GF-D8 (cell line): ENCODE measurements at places on chromosomes 7 and 10.

DNA sequence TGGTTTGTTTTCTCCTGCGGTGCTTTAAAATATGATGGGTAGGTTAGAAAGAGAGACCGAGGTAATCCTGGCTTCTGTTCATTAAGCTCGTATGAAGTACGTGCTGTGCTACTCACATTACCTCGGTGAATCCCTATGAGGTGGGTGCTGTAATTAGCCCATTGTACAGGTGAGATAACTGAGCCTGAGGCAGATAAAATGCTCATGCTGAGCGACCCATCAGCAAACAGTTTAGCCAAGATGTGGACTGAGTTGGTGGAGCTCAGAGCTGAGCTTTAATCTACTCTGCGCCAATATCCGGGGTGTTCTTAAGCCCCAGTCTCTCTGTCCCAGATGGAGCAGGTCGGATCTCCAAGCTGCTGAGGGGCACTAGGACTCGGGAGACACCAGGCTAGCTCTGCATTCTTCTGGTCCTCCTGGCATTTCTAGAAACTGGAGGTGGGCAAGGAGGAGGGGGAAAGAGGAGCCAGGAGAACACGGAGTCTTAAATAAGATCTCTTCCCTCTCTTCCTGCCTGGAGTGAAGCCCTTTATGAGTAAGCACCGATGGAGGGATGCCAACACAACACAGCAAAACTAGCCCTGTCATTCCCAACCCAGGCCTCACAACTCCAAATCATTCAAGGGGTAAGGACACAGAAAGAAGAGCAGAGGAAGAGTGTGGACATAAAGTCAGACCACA lies 458.5 kb downstream of the KCNMA1 start:
- DNase-seq, result no peak

GRCh38 chr10:70425096-70425495 lies 16.4 kb downstream of the NODAL start:
- no peak for DNase-seq

- DNase-seq, result no peak
These were observed 640 bp upstream of the ZNF425 start for GRCh38 chr7:149126662-149127266.

DNA sequence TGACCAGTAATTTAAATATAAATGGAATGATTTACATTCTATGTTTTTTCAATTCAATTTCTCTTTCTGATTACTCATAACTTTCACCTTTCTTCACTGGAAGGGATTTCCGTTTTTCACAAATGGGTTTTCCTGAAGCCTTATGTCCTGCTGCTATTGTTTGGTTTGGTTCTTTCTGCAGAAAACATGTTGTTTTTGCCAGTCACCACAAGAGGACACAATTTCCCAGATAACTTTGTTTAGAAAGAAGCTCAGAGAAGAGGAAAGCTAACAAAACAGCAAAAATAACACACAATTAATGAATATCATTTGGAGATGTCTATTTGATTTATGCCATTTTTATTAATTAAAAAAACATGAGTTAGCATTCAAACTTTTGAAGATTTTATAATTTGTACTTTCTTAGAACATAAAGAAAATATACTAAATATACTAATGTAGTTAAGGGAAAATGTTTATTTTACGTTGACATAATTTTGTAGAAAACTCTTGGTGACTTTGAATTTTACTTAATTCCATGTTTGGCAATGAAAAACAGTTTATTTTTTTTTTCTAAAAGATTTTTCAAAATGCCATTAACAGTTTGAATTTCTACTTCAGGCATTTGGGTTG lies 4.6 kb upstream of the TWIST1 start:
- DNase-seq, result no peak

DNA sequence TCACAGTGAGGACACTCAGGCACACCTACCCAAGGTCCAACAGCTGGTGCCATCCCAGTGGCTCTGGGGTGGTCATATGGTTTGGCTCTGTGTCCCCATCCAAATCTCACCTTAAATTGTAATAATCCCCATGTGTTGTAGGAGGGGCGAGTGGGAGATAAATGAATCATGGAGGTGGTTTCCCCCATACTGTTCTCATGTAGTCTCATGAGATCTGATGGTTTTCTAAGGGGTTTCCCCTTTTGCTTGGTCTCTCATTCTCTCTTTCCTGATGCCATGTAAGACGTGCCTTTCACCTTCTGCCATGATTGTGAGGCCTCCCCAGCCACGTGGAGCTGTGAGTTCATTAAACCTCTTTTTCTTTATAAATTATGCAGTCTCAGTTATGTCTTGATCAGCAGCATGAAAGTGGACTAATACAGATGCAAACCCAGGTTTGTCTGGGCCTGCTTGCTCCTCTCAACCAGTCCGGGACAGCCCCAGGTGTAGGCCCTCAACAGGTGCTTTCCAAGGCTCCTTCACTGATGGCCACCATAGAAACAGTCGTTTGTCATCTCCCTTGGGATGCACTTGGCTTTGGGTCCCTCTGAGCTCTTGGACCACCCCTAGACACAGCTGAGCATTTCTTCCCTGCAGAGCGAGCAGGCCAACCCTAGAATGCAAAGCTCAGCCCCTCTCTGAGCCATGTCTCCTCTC lies 101.3 kb upstream of the CTBP2 start:
- no peak for DNase-seq

DNA sequence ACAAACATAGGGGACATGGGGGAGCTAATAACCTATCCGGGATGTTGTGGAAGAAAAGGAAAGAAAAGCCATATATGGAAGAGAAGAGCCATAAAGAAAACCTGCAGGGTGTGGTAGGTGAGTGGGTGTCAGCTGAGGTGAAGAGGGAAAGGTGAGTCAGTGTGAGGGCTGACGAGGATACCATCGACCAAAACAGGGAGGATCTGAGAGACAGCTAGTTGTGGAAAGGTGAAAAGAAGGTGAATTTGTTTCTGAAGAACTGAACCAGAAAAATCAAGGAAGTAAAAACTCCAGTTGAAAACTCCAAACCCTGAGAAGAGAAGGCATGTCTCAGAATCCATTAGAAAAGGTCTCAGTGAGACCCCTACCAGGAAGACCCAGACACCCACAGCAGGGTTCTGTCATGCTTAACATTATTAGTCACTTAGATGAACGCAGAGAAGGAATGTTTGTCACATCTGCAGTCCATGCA lies 4.1 kb downstream of the BLNK start:
- no peak for DNase-seq

- no peak for DNase-seq
These were observed 81.4 kb downstream of the ADCYAP1R1 start for GRCh38 chr7:31133497-31133896.

GRCh38 chr10:7988989-7989388 lies 65.5 kb upstream of the GATA3 start:
- DNase-seq, result no peak

GRCh38 chr7:38452681-38453108 lies 178.5 kb downstream of the AMPH start:
- DNase-seq, result no peak

DNA sequence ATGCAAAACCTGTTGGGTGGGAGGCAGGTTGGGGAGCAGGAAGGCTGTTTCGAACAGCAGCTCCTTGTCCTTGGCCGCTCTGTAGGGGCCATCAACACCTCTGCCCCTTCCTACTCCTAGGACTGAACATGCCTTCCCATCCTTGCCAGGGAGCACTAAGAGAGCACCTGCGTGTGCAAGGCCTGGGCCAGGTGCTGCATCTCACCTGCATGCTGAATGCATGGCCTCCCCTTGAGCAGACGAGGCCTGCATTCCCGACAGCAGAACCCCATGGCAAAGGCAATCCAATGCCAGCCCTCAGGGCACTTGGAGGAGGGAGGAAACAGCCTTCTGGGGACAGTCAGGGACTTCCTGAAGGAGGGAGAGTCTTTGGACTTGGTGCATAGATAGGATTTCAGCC lies 11.0 kb downstream of the VSIR start:
- DNase-seq, result no peak

GRCh38 chr10:96089670-96090462 lies 40.2 kb upstream of the ZNF518A start:
- DNase-seq, result peak; percentile 88
